Osteoblast (primary cell): ENCODE measurements at places on chromosomes 2 and 18. TPM values are rescaled to one million over a fixed set of nuclear protein-coding genes. Genes with fewer than 3 reads are reported as not detected.

DNA sequence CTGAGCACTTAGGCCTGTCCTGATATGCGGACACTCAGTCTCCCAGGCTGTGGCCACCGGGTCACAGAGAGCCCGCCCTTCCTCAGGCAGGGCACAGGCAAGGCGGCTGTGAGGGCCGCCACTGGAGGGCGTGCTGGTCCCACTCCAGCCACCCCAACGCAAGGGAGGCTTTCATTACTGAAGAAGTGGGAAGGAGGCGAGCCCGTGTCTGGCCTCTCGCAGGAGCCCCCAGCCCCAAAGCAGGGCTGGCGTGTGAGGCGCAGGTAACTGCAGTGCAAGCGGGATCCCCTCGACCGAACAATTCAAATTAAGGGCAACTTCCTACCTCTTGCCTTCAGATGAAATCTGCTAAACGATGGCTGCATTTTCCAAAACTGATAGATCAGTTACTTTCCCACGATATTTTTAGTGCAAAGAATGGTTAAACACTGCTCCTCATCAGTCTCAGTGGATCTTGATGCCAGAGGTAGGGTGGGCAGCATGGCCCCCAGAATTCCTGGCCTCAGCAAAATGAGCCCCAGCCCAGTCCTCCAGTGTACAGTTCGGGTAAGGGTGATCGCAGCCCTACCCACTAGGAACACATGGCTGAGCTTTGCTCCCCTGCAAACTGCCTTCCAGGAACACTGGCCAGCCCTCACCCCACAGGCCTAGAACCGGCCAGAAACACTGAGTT is 97.2 kb downstream of the SEPTIN10 start:
- no peaks in the 10 kb centered on the region for H3K36me3 ChIP-seq
- no peaks in the 10 kb centered on the region for H3K27me3 ChIP-seq
- peak; percentile 96 for DNase-seq
- H3K4me1 ChIP-seq = peaks cover 9% of the 10 kb centered on the region
- no peak overlapping the region for H3K27ac ChIP-seq
- H3K4me3 ChIP-seq = no peak overlapping the region

DNA sequence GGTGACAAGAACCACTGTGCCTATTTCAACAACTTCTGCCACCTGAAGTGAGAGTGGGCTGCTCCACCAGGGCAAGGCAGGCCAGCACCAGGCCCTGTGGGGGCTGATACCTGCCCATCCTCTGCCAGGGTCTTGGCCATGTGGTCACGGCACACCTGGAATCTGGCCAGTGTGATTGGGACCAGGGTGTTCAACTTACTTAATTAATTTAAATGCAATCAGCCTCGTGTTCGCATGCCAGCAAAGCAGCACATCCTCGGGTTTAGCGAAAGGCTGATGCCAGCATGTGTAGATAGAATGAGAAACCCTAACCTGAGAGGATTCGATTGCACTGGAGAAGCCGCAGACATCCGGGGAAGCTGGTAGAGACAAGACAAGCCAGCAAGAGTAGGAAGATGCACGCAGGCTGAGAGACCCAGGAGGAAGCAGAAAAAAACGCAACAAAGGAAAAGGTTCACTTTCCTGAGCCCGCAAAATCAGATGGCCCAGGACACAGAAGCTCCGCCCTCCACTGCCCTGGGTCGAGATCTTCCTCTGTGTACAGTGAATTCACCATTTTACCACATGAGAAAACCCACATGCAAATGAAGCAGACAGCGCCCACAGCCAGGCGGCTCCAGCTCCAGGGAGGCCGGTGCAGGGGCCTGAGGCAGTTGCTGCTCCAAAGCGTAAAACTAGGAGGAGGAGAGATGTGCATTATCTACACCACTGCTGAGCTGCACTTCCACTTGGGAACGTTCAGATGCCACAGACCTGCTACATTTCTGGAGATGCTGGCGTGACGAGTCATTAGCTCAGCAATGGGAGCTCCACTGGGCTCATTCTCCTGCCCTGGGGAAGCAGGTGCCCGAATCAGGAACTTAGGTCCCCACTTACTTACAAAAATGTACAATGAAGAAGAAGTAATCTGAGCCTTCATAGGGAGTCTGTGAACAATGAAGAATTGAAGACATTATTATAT is 92.1 kb downstream of the TMEM18 start:
- H3K36me3 ChIP-seq = no peaks in the 10 kb centered on the region
- no peaks in the 10 kb centered on the region for H3K4me1 ChIP-seq
- H3K4me3 ChIP-seq = no peak overlapping the region
- DNase-seq = no peak

GRCh38 chr2:201452058-201452921 is 750 bp downstream of the STRADB start:
- no peaks in the 10 kb centered on the region for H3K27me3 ChIP-seq
- H3K36me3 ChIP-seq = peaks cover 28% of the 10 kb centered on the region
- H3K27ac ChIP-seq = peak overlapping the region; percentile 86
- peaks cover 8% of the 10 kb centered on the region for H3K4me1 ChIP-seq
- peak overlapping the region; percentile 98 for H3K4me3 ChIP-seq
- peak; percentile 68 for DNase-seq

GRCh38 chr2:230762317-230762896 is 49.8 kb downstream of the CAB39 start:
- H3K27ac ChIP-seq = no peak overlapping the region
- no peaks in the 10 kb centered on the region for H3K27me3 ChIP-seq
- peaks cover 13% of the 10 kb centered on the region for H3K36me3 ChIP-seq
- peaks cover 21% of the 10 kb centered on the region for H3K4me1 ChIP-seq
- no peak overlapping the region for H3K4me3 ChIP-seq
- DNase-seq = no peak

The LDLRAD4 gene
- under 0.01 and 0.88 TPM in 2 replicates for total RNA-seq

DNA sequence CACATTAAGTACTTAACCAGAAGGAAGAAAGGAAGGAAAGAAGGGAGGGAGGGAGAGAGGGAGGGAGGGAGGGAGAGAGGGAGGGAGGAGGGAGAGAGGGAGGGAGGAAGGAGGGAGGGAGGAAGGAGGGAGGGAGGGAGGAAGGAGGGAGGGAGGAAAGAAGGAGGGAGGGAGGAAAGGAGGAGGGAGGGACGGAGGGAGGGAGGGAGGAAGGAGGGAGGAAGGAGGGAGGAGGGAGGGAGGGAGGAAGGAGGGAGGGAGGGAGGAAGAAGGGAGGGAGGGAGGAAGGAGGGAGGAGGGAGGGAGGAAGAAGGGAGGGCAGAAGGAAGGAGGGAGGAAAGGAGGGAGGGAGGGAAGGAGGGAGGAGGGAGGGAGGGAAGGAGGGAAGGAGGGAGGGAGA is 363.3 kb downstream of the MBD2 start:
- H3K36me3 ChIP-seq = no peaks in the 10 kb centered on the region
- no peaks in the 10 kb centered on the region for H3K27me3 ChIP-seq
- H3K4me1 ChIP-seq = no peaks in the 10 kb centered on the region
- no peak overlapping the region for H3K4me3 ChIP-seq
- no peak overlapping the region for H3K27ac ChIP-seq

The RFX8 gene
- total RNA-seq = 7.6 and 10.0 TPM in 2 replicates

- H3K36me3 ChIP-seq = no peaks in the 10 kb centered on the region
- H3K27me3 ChIP-seq = no peaks in the 10 kb centered on the region
- H3K4me3 ChIP-seq = no peak overlapping the region
These were observed 459.5 kb downstream of the DLGAP1 start for GRCh38 chr18:3995476-3996102.

DNA sequence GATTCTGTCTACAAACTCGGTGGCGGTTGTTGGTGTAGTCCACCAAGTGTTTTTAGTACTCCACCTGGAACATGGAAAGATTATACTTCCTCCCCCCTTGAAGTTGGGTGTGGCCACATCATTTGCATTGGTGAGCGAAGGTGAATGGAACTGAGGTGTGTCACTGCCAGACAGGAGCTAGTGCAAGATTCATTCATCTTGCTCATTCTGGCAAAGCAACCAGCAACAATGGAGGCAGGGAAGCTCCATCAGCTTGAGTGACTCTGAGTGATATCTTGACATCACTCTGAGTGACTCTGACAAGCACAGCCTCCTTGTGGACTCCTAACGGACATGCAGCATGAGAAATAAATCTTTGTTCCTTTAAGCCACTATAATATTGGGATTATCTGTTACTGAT is 54.7 kb upstream of the SLC1A4 start:
- H3K4me3 ChIP-seq = no peak overlapping the region
- H3K36me3 ChIP-seq = no peaks in the 10 kb centered on the region
- peaks cover 3% of the 10 kb centered on the region for H3K4me1 ChIP-seq
- no peak overlapping the region for H3K27ac ChIP-seq
- peaks cover 34% of the 10 kb centered on the region for H3K27me3 ChIP-seq

DNA sequence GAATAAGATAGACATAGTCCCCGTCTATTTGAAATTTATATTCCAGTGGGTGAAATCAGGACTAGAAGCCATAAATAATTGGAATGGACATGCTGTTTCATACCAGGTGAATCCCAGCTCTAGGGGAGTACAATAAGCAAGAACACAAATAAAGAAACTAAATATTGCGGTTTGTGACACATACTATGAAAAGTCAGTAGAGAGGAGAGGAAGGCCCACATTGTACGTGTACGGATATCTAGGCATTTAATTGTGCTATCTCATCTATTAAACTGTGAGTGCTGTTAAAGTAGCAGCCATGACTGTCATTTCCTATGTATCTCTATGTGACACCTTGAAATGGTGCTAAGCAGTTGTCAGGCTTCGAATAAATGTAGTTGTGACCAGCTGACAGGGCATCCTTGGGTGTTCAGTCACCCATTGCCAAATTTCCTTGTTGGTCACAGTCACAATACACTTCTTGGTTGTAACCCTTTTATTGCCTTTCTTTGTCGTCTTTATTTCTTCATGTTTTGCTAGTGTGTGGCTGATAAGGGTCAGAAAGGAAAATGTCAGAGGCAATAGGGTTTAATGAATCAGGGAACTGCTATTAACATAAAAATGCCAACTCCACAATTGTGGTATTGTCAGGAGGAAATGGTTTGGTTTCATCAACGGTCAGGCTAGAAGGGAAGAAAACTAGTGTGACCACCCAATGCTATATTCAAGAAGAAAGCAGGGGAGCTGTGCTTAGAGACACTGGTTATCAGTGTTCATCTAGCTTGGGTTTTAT is 31.5 kb downstream of the CPO start:
- no peaks in the 10 kb centered on the region for H3K36me3 ChIP-seq
- H3K4me3 ChIP-seq = no peak overlapping the region
- no peak for DNase-seq
- no peaks in the 10 kb centered on the region for H3K27me3 ChIP-seq

DNA sequence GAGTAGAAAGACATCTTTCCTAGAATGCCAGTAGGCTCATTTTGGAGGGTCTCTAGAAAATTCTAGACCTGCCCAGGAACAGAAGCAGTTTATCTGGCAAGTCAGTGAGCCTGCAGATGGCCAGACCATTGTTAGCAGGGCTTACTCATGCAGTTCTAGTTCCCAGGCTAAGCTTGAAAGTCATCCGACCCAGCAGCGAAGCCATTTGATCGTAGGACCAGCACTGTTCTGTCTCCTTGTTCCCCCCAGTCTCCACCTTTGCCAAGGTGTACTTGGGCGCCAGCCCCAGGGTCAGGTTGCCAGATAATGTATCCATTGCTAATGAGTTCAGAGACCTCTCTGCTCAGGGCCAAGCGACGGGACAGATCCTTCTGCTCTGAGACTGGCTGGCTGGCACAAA is 70.1 kb downstream of the EPAS1 start:
- H3K36me3 ChIP-seq = peaks cover 63% of the 10 kb centered on the region
- H3K4me1 ChIP-seq = peaks cover 15% of the 10 kb centered on the region
- H3K27ac ChIP-seq = no peak overlapping the region
- DNase-seq = no peak
- H3K27me3 ChIP-seq = no peaks in the 10 kb centered on the region

DNA sequence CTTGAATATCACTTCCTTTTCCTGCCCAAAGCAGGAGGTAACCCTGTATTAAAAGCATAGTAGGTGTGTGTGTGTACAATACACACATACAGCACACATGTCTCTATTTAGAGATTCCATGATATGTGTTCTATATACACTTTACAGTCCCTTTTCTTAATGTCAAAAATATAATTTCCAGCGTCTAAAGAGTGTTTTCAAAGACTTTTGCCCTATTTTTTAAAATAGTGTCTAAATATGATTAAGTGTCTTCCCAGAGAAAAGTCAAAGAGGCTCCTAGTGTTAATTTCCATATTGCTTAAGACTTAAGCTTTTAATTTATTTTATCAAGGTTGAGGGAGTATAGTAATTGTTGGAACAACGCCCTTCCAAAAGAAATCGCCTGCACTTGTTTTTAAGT is 420.3 kb upstream of the POU3F3 start:
- no peaks in the 10 kb centered on the region for H3K27me3 ChIP-seq
- H3K4me3 ChIP-seq = no peak overlapping the region
- H3K36me3 ChIP-seq = no peaks in the 10 kb centered on the region
- no peak overlapping the region for H3K27ac ChIP-seq
- H3K4me1 ChIP-seq = no peaks in the 10 kb centered on the region

The AP1S3 gene
- total RNA-seq = 2.2 and 2.7 TPM in 2 replicates

DNA sequence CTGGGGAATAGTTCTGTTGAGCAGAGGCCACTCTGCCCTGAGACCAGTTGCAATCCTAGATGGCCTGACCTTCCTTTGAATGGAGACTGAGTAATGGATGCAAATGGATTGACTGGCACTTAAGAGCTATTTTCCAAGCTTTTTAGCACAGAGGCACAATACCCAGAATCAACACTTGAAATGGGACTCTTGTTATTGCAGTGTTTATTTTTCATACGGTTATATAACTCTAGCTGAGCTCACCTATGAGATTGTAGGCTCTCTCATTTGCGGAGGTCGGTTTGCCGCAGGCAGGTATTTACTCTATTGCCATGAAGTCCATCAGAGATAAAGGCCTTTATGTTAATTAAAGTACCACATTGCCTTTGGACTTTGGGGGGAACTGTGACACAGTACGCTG is 422.3 kb upstream of the CELF4 start:
- no peaks in the 10 kb centered on the region for H3K4me1 ChIP-seq
- no peaks in the 10 kb centered on the region for H3K27me3 ChIP-seq
- H3K27ac ChIP-seq = no peak overlapping the region
- no peak for DNase-seq
- no peaks in the 10 kb centered on the region for H3K36me3 ChIP-seq

DNA sequence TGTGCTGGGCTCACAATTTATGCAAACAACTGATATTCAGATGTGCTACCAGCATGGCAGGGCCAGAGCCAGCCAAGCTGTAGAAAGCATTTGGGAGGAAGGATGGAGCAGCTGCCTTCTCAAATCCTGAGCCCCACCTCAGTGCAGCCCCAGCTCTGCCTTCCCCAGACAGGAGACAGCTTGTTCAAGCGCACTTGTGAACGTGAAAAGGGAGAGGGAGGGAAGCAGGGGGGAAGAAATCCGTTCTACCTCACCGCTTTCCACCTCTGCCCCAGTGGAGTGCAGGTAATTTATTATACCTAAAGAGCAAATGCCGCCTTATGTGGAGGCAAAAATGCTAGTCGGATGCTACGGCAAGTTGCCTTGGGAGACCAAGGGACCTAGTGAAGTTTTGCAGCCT is 66.0 kb upstream of the SLC14A2 start:
- no peak overlapping the region for H3K27ac ChIP-seq
- H3K27me3 ChIP-seq = peaks cover 16% of the 10 kb centered on the region
- H3K36me3 ChIP-seq = no peaks in the 10 kb centered on the region
- no peak overlapping the region for H3K4me3 ChIP-seq

The SULT1C2 gene
- 0.36 and 1.2 TPM in 2 replicates for total RNA-seq
